ENCODE measurements at places on chromosomes 1 and 21.
A peak's percentile ranks its signal among the peaks of the same experiment; 100 is the strongest.

GRCh38 chr21:25701529-25701928 is 33.2 kb downstream of the ATP5PF start:
- DNase-seq: no peak

GRCh38 chr1:51234721-51235425 is 1.2 kb upstream of the RNF11 start:
- DNase-seq: peak; percentile 50

- DNase-seq: no peak
These were observed 208.1 kb downstream of the TGFB2 start for GRCh38 chr1:218553197-218553596.

DNA sequence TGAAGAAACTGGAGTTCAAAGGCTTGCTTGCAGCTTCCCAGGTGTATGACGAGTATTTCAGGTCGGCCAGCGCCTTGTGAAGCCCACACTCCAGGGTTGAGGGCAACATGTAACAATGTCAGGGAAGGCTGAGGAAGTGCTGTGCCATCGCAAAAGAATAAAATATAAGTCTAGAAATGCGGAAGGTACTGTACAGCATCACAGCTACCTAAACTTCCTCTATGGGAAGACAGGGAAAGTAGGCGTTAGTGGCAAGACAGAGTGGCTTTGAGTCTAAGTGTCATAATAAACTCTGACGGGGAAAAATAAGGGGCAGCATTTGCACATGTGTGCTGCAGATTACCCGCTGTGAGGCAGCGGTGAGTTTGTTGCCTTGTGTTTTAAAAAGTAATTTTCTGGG is 28.9 kb downstream of the DOP1B start:
- DNase-seq: no peak
